ENCODE measurements at places on chromosomes 11 and 22.
A peak's percentile ranks its signal among the peaks of the same experiment; 100 is the strongest.

DNA sequence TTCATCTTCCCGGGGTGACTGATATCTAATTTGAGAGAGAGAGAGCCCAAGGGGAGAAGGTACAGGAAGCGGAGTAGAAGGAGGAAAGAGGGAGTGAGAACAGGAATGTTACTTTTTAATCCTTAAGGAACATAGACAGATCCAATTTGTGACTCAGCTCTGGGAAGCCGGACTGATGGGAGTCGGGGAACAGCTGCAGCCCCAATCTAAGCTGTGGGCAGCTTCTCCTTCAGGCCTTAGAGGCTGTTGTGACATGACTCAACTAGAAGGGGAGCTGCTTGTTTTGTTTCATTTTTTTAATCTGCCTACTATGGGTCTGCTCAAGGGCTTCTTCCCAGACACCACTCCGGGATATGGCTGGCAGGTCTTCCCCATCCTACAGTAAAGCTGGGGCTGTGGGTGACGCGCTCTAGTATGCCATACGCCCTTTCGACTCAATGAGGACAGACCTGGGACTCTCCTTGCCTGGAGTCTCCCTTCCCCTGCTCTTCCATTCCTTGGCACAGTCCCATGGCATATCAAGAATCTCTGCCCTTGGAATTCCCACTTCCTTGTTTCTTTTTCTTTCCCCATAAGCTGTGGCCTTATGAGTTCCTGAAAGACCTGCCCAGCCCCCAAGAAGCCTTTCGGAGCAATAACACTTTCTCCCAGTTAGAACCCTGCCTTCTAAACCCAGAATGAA lies 103.3 kb upstream of the AKIP1 start:
- DNase-seq, result no peak

GRCh38 chr11:9955391-9955790 lies 291.5 kb downstream of the SWAP70 start:
- no peak for DNase-seq

DNA sequence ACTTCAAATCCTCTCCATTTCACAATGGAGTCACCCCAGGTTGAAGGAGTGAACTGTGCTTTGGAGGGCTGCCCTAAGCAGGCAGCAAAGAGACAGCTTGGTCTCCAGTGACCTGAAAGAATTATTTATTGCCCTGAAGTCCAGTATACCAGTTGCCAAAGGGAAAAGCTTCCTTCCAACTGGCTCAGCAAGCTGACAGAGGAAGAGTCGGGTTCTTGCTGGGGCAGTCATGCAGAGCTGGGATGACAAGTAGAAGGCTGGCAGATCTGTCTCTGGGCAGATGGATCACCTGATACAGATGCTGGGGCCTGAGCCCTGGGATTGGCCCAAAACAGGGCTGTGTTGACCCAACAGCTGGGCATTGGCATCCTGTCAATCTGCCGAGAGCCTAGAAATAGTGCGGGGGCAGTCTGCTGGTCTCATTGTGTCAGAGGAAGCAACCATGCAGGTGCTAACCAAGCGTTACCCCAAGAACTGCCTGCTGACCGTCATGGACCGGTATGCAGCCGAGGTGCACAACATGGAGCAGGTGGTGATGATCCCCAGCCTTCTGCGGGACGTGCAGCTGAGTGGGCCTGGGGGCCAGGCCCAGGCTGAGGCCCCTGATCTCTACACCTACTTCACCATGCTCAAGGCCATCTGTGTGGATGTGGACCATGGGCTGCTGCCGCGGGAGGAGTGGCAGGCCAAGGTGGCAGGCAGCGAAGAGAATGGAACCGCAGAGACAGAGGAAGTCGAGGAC lies at the start of gene THRSP:
Gene THRSP, plus strand, starts transcription at position 422 of the 742 bp plus-strand sequence. Its CDS starts 21 bp downstream, at position 443.
- no peak for DNase-seq

DNA sequence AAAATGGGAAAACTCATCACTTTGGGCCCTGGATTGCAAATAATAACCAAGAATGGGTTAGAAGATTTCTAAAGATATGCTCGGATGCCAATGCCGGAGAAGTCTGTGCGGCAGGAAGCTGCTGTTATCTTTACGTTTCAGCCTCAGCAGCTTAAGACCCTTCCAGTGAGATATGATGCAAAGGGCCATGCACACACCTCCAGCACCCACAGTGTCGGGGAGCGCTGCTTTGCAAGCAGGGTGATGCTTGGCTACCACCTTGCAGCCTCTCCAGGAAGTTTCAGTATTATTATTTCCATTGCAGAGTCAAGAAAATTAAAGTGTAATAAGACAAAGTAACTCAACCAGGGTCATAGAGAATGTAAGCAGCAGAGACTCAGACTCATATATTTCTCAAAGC lies 37.3 kb downstream of the LARGE1 start:
- no peak for DNase-seq

DNA sequence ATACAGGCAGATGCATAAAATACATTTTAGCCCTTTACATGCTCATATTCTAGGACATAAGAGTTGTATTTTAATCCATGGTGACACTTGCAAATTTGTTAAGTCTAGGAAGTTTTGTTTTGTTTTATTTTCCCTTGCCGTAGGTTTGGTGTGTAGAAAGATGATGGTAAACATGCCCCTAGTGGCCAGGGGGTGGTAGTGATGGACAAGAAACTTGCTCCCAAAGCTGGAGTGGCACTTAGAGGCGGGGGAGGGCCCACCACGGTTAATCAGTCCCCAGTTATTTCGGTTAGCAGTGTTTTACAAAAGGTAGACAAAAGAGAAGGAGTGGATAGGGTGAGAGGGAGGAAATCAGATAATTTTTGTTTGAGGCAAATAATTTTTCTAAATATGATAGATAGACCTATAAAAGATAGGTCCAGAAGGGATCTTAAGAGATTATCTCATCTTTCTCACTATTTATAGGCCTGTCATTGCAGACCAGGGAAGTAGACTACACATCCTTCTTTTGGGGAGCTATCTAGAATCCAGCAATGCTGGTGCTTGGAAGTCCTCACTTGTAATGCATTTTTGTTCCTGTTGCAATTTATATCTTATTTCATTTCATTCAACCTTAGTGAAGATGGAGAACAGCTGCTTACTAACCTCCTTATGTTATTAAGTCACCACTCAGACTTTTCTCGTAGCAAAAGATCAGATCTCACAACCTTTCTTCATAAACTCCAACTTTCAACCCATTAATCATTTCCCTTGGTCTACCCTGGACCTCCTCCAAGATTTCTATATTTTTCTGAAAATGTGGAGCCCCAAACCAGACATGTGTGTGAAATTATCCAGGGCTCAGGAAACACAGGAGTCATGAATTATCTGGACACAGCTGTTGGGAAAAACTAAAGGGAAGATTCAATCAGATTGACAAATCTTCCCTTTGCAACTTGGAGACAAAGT lies 5.9 kb upstream of the BDNF start:
- DNase-seq, result peak; percentile 20

- peak; percentile 94 for DNase-seq
These were observed at the start of gene OTUB1 for GRCh38 chr11:63986156-63986931. Gene OTUB1, plus strand, starts transcription at chr11:63986438. Its CDS starts 19 bp downstream, at chr11:63986457.

- DNase-seq, result no peak
These were observed 4.0 kb downstream of the TECTA start for GRCh38 chr11:121105063-121105480.

GRCh38 chr11:121636800-121637176 lies 184.0 kb upstream of the SORL1-AS1 start:
- no peak for DNase-seq

- no peak for DNase-seq
These were observed 42.1 kb downstream of the PRCP start for GRCh38 chr11:82858133-82858532.

- DNase-seq, result no peak
These were observed 18.6 kb upstream of the APLNR start for GRCh38 chr11:57255618-57256017.

GRCh38 chr11:103272876-103273275 lies 163.7 kb downstream of the DYNC2H1 start:
- DNase-seq, result no peak
